ENCODE measurements at places on chromosomes 1 and 21.

DNA sequence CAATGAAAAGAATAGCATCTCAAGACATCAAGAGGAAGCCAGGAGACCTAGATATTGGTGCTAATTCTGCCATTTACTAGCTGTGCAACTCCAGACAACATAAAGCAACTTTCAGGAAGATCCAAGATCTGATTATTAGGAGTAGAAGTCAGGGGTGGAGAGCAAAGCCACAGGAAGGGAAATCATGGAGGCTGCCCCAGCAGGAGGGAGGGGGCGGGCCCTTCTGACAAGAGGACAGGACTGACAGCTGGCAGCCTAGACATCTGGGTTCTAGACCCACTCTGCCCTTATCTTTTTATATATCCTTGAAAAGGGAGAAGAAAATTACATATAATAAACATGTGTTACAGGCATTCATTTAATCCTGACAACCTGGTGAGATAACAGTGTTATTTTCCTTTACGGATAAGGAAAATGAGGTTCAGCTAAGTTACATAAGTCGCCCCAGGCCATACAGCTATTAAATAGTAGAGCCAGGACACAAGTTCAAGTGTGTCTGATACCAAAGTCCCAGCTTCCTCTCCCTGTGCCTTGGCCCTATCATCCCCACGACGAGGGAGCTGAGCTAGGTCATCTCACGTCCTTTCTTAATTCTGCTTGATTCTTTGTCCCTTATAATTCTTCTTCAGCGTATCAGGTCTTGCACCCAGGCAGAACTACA, 46.6 kb downstream of the ARHGEF11 start:
- DNase-seq = no peak

- no peak for DNase-seq
These were observed 13.6 kb downstream of the INAVA start for GRCh38 chr1:200908191-200908868.

DNA sequence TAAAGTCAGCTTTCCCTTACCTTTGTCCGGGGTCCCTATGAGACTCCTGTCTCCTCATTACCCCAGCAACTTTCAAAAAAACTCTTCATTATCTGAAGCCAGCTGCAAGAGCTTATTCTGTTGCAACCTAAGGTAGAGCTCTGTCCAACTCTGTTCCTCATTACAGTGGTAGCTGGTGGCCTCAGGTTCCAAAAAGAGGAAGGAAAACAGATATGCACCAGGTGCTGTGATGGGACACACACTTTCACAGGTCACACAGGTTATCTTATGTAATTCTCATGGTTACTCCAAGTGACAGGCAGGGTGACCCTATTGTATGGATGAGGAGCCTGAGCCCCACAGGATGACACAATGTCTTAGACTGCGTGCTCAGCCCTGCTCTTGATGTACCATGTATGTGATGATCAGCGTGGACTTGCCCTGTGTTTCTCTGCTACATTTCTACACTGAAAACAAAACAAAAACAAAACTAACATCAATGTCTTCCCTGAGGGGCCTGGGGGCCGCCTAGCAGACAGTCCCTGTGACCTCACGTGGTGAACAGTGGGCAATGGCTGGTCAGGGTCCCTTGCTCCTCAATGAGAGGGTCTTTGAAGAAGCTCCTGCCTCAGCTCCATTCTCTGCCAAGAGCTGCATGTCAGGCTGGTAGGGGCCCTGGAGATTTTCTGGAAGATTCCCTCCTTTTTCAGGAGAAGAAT, 9.7 kb upstream of the TENT5C start:
- no peak for DNase-seq

GRCh38 chr1:67346982-67347381, 39.3 kb downstream of the IL12RB2 start:
- DNase-seq = no peak

- DNase-seq = no peak
These were observed 3.1 kb downstream of the RNF207 start for GRCh38 chr1:6208723-6209660.

DNA sequence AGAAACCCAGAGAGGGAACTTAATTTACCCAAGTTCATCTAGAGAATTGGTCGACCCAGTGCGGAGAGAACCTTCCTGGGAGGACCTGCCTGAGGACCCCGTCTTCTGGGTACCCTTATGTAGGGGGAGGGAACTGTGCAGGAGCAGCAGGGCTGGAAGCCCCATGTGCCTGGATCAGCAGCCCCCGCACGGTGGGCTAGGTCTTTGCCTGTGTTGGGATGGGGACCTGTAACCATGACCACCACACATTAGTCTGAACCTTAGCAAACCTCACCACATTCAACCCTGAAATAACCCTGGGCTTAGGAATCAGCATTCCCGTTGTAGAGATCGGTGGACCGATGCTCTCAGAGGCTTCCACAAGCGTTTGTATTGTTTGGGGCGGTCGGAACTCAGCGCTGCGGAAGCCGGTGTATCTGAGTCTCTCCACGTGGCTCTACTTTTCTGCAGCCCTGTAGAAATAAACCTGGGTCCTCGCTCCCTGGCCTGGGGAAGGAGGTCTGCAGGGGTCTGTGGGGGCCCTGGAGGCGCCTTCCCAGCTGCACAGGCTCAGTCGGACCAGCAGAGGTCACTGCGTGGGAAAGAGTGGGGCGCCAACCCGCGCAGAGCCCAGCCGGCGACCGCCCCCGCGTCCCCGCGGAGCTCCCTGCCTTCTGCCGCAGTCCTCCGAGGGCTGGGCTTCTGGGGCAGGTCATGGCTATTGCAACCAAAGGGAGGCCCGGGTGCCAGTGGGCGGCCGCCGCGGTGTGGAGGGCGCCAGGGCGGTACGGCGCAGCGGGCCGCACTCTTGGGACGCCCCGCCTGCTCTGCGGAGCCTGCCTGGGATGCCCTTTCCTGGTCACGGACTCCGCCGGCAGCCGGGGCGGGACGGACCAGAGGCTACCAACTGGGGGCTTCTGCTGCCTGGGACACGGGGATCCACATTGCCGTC, 36.2 kb upstream of the KCNA10 start:
- no peak for DNase-seq

DNA sequence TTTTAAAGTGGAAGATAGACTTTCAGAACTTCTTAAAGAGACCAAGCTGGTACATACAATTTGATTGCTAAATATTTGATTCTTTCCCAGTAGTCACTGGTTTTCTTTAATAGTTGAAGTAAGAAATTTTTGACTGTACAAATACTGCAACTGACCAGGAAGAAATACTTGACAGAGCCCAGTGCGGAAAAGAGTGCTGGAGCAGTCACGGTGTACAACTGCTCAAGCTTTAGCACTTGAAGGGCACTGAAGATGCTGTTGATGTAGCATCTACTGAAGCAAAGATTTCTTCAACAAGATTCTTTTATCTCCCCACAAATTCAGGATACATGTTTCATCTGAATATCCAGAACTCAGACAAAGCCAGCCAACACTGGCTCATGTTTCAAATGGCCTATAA, 41.5 kb downstream of the SLC35F3 start:
- DNase-seq = no peak

DNA sequence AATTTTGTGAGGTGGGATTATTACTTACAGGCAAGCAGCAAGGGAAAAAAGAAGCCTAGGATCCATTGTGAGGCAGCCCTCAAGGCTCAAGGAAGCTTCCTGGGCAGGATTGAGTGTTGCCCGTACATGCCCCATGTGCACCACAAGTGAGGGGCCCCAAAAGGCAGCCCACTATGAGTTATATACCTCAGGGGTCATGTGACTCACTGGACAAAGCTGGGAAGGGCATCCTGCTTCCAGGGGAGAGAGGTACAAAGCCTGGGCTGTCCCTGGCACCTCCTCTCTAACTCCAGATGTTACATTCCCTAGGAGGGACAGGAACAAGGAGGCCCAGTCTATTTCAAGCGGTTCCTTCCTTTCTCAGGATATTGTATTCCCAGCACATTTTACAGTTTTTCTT, 34.0 kb upstream of the CD1D start:
- no peak for DNase-seq

DNA sequence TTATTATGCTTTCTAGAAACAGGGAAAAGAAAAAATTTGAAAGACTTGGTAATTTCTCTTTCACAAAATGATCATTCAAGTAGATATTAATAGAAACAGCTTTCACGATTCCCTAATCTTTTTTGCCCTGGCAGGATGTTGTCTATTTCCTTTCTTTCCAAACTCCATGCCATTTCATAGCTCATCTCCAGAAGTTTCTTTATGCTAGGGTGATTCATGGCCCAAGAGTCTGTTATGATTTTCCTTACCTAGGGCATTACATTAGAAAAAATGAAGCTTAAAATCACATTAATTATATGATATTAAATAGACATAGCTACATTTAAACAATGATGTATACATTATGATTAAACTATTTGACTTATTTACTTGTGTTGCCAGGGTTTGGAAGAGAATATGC, 762.1 kb downstream of the LTN1 start:
- no peak for DNase-seq

DNA sequence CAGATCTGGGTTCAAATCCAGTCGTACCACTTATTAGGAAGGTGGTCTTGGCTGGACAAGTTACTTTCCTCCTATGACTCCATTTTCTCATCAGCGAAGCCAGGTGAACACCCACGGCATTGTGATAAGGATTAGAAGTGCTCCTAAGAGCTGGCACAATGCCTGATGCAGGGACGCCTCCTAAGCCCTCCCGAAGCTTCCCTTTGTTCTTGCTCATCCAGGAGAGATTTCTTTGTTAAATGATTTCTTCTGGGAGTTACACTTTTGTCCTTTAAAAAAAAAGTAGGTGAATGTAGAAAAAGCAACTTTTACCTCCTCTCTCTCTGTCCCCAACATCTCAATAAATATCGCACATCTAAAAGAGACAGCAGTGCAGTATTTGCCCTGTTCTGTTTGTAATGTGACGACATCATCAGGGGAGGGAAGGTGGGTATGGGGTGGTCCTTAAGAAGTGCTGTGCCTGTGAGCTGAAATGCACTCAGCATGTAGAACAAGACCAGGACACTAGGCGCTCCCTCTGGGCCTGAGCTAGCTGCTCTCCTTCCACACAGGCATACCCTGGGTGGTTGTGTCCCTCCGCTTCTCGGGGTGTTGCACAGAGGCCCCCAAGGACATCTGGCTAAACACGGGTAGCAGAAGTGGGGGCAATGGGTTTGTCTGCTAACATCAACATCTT, 43.9 kb downstream of the SUSD4 start:
- no peak for DNase-seq

- no peak for DNase-seq
These were observed 120.9 kb downstream of the ATG4C start for GRCh38 chr1:62904856-62905225.

GRCh38 chr1:39453603-39454002, 37.8 kb upstream of the BMP8A start:
- no peak for DNase-seq

GRCh38 chr1:20411196-20411980, 74.6 kb downstream of the CAMK2N1 start:
- DNase-seq = no peak

Measured in NCI-H1417 treated with DMSO at 0.1 percent for 48 hours (cell line).